ENCODE measurements at places on chromosomes 11 and 22. TPM values are rescaled to one million over a fixed set of nuclear protein-coding genes. Genes with fewer than 3 reads are reported as not detected.

Gene OR5B21
- polyA plus RNA-seq: not detected

Gene KRTAP5-6
- not detected for polyA plus RNA-seq

Gene GGTLC3
- not detected for polyA plus RNA-seq

Gene PNPLA2
- polyA plus RNA-seq: 22.4 TPM

Gene APOL1
- not detected for polyA plus RNA-seq

Gene PKNOX2
- polyA plus RNA-seq: 23.7 TPM

Gene TMEM191B
- not detected for polyA plus RNA-seq

Gene OR52B2
- polyA plus RNA-seq: not detected

All from muscle of arm (tissue), 14 donors.